ENCODE measurements at places on chromosomes 1 and 21.

DNA sequence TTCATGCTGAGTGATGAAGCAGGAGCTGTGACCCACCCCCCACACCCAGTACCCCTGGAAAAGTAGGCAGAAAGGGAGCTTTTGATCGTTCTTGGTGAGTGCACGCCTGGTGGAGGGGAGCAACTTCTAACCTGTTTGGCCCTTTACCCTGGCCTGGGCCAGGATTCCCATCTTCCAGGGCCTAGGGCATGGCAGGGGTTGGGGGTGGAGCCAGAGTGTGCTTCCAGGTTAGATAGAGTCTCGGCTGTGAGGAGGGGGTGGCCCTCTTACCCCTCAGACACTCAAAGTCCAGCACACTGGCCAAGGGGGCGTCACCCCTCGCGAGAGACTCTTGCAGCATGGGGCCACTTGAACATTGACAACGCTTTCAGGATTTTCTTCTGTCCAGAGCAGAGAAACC is 236.6 kb downstream of the GRIK3 start:
- no peak for DNase-seq

DNA sequence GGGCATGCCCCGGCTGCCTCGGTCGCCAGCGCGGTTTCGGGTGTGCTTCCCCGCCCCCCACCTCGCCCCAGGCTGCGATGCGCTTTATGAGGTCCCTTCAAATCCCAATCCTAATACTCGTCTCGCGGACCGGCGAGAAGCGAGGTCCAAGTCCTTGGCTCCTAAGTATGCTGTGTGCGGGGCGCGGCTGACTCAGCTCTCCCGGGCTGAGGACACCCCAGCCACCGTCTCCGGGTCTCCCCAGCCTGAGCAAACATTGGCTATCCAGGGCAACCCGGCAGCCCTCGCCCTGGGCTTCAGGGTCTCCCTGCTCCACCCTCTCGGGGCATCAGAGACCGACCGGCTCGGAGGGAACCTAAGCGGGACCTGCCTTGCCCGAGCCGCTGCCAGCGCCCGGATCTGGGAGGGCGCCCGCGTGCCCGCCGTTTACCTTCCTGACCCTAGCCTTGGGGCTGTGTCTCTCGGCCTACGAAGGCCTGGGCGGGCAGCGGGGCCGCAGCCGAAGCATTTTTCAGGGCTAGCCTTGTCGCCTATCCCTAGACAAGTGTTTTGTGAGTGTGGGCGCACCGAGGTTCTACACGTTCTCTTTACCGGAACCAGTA is 1.2 kb downstream of the ITPKB start:
- DNase-seq: peak; percentile 22

DNA sequence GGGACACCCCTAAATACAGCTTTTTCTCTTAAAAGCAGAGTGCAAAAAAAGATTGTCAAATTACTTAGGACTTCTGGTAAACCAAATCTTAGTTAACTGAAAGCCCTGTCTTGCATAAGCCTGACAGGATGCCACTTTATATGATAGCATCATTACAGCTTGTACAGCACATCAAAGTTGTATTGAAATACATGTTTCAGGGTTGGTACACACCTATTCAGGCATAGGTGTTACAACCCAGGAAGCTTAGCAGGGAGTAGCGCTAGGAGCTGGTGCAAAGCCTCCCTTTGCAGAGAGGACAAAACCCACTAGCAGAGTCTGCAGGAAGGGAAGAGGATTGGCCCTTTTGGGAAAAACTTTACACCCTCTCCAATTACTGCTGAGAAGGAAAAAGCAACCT is 258.9 kb upstream of the SGIP1 start:
- no peak for DNase-seq

- DNase-seq: no peak
Measured at GRCh38 chr1:7485826-7486225, 285.3 kb upstream of the VAMP3 start.

GRCh38 chr21:45032332-45032731 is 42.0 kb upstream of the ADARB1 start:
- no peak for DNase-seq

DNA sequence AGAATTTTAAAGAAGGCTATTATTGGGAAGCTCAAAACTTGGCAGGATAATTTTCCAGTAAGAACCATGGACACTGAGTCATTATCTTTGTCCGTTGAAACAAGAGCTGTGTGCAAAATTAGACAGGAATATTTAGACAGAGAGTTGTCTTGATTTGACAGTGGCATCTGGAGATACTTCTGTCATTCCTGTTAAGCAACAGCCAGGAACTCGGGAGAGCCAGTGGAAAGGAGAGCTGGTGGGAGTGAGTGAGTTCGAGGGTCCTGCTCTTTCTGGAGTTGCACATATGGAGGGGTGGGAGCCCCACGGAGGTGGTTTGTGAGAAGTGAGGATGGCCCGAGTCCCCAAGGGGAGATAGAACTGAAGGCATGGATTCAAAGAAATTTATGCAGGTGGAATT is 3.1 kb downstream of the COQ8A start:
- DNase-seq: no peak

DNA sequence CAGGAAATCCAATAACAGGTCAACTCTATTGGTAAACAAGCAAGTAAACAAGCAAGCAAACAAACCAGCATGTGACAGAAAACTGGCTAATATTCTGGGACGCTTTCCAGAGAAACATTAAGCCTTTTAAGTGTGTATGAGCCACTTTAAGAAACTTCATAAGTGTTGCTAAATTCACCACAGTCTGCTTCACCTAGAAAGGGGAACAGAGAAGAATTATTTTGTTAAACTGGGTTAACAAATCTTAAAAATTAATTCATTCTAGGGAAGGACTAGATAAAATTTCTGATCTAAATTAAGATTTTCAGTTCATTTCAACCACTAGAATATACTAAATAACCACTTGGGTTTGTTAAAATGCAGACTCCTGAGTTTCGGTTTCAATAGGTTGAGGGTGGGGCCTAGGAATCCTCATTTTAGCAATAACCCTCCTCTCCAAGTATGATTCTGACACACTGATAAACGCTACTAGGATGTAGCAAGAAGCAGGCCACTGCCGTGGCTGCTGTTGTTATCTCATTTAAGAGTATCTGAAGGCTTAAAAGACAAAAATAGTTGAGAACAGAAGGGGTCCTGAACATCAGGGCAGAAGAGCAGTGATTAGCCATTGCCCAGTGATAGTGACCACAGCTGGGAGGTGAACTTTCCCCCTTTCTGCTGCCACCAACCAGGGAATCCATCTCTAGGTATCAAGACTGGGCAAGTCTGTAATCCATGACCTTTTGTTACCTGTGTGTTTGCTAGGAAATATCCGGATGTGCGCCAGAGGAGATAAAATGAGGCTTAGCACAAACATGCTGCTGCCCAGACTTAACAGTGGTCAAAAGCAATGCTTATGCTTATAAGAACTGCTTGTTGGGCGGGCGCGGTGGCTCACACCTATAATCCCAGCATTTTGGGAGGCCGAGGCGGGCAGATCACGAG is 11.2 kb downstream of the CREG1 start:
- DNase-seq: no peak

GRCh38 chr1:56866656-56867055 is 12.1 kb downstream of the C8A start:
- DNase-seq: no peak

- DNase-seq: no peak
Measured at GRCh38 chr21:35559128-35559828, 501.0 kb downstream of the SETD4 start.

DNA sequence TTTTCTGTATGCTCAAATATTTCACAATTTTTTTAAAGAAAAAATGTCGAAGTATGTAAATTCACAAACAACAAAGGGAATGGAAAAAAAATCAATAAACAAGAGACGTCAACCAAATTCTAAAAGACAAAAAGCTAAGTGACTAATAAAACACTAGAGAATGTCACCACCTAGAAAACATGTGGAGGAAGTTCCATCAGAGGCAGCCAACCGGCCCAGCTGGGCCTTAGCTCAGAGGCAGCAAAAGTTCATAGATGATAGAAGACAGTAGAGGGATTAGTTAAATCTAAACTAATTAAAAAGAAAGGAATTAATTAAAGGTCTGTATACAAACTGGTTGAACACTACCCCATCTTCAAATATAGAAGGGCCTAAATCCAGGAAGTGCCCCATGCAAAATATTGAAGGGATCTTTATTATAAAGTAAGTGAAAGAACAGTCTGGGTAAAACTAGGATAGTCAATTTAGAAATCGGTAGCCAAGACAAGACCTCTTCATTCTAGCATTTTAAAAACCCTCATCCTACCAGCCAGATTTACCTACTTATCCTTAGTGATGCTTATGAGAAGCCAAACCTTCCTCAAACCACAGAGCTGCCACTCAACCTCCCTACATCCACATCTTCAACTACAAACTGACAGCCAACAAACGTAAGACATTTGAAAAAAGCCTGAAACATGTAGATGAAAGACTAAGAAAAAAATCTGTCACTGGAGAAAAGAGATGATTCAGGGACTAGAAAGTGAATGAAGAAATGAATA is 23.7 kb downstream of the MRPL39 start:
- no peak for DNase-seq

DNA sequence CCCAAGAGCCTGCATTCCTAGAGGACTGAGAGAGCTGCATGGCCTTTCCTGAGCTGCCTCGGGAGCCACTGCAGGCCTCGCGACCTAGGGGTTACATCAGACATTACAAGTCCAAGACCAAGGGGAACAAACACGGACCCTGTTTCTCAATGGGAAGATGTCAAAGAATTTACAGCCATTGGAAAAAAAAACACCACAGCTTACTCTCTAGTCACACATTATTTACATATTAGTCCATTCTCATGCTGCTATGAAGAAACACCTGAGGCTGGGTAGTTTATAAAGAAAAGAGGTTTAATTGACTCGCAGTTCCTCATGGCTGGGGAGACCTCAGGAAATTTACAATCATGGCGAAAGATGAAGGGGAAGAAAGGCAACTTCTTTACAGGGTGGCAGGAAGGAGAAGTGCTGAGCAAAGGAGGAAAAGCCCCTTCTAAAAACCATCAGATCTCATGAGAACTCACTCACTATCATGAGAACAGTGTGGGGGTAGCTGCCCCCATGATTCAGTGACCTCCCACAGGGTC is 8.4 kb upstream of the PRMT2 start:
- DNase-seq: no peak

DNA sequence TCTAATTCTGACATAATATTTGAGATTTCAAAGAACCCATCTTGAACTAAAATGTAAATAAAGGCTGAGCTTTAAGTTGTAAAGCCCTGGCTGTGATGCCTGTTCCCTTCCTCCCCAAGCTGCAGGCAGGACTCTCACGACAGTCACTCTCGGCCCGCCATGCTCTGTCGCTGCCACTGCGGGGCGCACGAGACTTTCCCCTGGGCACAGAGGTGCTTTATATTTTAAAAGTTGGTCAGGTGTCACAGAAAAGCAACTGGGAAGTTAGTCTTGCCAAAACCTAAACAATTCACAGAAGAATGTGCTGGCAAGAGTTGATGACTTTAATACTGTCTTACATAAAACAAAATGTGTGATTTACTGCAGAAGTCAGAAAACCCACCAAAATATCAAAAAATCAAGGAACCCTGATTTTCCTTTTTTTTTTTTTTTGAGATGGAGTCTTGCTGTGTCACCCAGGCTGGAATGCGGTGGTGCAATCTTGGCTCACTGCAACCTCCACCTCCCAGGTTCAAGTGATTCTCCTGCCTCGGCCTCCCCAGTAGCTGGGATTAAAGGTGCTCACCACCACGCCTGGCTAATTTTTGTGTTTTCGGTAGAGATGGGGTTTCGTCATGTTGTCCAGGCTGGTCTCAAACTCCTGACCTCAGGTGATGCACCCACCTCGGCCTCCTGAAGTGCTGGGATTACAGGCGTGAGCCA is 10.7 kb downstream of the LRRC47 start:
- no peak for DNase-seq

- no peak for DNase-seq
Measured at GRCh38 chr1:116356673-116357072, 16.4 kb upstream of the ATP1A1 start.

GRCh38 chr1:15992582-15993500 is 11.2 kb upstream of the SRARP start:
- DNase-seq: no peak

DNA sequence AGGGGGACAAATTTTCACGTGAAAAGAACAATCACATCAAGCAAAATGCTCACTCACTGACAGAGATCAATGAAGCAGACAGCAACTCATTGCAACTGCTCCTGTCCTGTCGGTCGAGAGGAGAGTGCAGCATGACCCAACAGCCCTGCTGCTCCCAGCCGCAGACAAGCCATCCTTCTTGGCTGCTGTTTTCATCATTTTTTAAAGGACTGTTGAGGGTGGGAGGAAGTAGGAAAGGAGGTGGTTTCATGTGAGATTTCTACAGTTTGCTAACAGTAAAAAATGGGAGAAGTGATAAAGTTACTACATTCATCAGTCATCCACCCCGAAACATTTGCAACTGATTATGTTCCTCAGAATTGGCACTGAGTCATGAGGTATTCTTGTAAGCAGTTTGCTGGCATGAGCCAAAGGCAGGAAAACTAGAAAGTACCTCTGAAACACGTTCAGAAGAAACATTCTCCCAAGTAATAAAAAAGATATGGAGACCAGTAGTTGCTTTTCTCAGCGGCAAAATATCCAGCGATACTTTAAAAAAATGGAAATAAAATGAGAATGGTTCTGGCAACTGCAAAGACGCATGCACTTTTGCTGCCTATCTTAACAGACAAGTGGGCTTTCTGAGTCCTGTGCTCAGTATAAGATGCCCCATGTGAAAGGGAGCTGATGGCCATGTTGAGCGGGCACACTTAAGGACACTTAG is 72.0 kb upstream of the CLDN14 start:
- peak; percentile 70 for DNase-seq

DNA sequence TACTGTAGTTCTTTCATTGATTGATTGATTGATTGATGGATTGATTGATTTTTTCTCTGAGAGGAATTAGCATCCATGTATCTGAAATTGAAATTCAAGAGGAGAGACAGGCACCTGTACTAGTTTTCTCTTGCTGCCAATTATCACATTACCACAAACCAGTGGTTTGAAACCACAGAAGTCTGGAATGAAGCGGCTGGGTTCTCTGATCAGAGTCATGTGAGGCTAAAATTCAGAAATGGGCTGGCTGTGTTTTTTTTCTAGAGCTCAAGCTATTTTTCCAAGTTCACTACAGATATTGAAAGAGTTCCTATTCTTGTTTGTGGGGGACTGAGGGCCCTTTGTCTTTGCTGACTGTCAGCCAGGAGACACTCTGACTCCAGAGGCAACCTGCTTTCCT is 10.0 kb downstream of the NBPF3 start:
- no peak for DNase-seq

DNA sequence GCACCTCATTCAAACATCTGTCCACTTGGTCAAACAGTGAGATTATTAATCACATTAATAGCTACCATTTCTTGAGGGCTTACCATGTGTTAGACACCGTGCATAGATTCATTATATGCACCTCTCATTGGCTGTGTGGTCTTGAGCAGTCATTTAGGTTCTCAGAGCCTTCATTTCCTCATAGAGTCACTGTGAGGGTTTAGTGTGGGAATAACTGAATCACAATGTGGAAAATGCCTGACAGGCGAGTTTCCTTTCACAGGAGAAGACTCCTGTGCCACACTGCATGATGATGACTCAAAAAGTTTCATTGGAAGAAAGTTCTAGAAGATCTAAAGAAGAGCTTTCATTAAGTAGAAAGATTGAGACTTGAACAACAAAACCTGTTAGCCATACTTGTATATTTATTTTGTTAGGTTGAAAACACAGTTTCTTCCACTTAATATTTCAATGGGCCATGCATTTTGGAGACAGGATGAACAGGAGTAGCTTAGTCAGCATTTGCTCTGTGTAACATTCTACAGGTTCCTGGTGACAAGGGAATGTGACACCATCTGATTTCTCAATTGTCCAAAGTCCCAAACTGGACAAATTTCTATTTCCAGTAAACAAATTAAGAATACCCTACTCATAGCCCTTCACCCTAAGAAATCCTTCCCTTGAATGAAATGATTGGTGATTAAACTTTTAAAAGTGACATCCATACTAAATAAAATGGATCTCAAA is 45.7 kb downstream of the FYB2 start:
- no peak for DNase-seq

- DNase-seq: no peak
Measured at GRCh38 chr21:24222676-24223075, 1384.6 kb downstream of the MRPL39 start.
